Pancreas (tissue), 10 donors: ENCODE measurements at places on chromosomes 1 and 21. TPM values are rescaled to one million over a fixed set of nuclear protein-coding genes. Genes with fewer than 3 reads are reported as not detected.

The AP4B1 gene
- polyA plus RNA-seq: 17.4 TPM

The SLC30A10 gene
- polyA plus RNA-seq: 0.09 TPM

The RHEX gene
- 0.72 TPM for polyA plus RNA-seq

The CRP gene
- polyA plus RNA-seq: 33.6 TPM

The CLEC20A gene
- polyA plus RNA-seq: not detected

The DNASE2B gene
- 0.16 TPM for polyA plus RNA-seq

The TIAM1 gene
- polyA plus RNA-seq: 6.8 TPM

The FMO1 gene
- 1.6 TPM for polyA plus RNA-seq

The RPTN gene
- polyA plus RNA-seq: not detected

The PPP1R8 gene
- polyA plus RNA-seq: 17.4 TPM

The COL11A1 gene
- polyA plus RNA-seq: 0.38 TPM

The BRDT gene
- polyA plus RNA-seq: not detected

The CASQ2 gene
- polyA plus RNA-seq: 1.0 TPM

The ERVH48-1 gene
- polyA plus RNA-seq: 0.42 TPM

The CR1L gene
- polyA plus RNA-seq: not detected

The CD1B gene
- polyA plus RNA-seq: not detected

The RAB3B gene
- 5.7 TPM for polyA plus RNA-seq
